Activated CD8-positive, alpha-beta memory T cell treated with anti-CD3 and anti-CD28 coated beads for 24 hours (primary cell): ENCODE measurements at places on chromosomes 4 and X.

DNA sequence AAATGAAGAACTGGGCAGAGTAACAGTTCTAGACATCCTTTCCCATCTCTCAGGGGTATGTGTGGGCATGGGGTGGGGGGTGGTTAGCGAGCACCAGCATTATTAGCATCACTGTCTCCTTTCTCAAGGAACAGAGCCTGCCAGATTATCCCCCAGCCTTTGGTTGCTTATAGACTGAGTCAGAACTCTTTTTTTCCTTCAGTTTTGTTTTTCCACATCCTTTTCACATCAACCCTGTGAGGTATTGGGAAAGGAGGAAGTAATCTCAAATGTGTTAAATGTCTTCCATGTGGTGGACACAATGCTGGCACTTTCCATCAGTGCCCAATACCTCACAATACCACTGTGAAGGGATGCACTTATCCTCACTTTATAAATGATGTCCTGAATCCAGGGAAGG, 3.1 kb upstream of the FGF16 start:
- no peak for DNase-seq

DNA sequence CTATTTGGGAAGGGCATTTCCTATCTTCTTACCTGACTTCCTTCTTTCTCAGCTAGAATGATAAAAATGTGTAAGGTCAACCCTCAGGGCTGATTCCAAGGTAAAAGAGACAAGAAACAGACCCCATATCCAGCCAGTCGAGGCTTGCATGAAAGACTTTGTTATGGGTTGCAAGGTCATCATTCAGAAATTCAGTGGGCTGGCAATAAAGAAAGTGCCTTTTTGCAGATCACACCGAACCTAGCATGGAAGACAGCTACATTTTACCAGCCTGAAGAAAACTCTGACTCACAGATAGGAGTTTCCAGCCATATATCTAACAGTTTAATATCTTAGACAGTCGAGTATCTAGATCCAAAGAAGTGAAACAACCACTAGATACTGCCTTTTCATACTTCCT, 87.4 kb downstream of the PDGFC start:
- no peak for DNase-seq

- no peak for DNase-seq
Measured at GRCh38 chrX:115029869-115030570, 12.6 kb upstream of the IL13RA2 start.

- DNase-seq = no peak
Measured at GRCh38 chrX:53261355-53261972, 19.9 kb downstream of the IQSEC2 start.

DNA sequence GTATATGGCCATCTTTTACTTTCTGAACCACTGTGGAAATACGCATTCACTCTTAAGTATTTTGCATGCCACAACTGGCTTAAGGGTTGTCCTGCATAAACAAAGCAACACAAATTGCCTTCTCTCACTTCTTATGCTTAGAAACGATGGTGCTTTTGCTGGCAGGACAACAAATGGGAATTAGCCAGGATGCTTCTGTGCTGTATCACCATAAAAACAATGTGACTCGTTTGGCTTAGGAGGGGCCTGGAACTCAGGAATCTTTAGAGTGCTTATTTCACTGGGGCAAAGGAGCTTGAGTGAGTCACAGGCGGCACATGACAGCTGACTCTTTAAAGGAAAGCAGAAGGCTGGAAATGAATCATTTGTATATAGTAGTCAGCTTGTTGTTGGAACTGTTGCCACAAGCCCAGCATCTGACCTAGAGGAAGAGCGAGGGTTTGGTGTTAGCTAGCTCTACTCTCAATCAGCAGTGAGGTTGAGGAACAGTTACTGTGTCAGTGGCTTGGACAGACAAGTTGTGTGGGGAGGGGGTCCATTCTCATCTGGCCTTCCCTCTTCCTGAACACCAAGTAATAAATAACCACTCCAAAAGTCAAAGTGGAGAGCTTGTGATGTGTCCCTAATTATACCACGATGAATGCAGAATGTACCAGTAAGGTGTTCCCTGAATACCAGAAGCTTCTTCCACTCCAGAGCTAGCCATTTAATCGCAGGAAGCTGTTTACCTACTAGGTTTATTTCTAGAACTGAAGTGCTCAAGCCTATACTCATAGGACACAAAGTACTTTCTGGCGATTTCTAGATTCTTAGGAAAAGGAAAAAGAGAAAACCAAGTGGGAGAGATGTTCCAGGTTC, 293.1 kb downstream of the CAMK2D start:
- DNase-seq = no peak
